Myocyte (in vitro differentiated cells): ENCODE measurements at places on chromosomes 4 and X. TPM values are rescaled to one million over a fixed set of nuclear protein-coding genes. Genes with fewer than 3 reads are reported as not detected.

- no peak for DNase-seq
Observed at GRCh38 chr4:82773057-82773456, 25.5 kb downstream of the SCD5 start.

DNA sequence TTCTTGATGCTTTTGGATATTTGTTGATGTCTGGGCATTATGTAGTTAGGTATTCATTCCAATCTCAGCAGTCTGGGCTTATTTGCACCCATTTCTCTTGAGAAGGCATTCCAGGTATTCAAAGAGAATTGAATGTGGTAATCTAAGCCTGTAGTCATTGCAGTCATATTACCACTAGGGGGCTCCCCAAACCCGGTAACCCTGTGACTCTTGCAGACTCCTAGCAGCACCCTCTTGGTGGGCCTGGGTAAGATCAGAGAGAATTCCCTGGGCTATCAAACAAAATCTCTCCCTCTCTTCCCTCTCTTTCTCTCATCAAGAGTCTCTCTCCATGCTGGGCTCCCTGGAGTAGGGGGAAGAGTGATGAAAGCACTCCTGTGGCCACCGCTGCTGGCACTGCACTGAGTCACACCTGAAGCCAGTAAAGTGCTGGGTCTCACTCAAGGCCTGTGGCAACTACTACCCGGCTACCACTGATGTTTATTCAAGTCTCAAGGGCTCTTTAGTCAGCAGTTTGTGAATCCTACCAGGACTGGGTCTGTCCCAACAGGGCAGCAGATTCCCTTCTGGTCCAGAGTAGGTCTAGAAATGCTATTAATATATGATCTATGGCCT lies 187.7 kb upstream of the NUDT10 start:
- DNase-seq = no peak

- DNase-seq = no peak
Observed at GRCh38 chr4:110250023-110250387, 51.6 kb upstream of the ELOVL6 start.

DNA sequence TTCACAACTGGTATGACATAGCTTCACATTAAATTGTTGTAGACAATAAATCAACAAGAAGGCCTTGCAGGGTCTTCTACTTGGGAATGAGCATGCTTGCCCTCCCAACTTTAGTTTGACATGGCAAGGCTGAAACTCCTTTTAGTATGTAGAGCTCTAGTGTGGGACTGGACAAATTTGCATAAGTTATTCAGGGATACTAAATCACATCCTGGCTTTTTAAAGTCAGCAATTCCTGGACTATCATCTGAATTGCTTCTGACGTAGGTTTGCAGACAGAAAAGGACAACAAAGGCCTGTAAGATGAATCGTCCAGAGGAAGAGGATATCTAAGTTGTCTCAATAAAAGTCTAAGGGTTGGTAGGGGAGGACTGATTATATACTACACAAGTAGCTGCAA lies 123.0 kb upstream of the MAGEB16 start:
- DNase-seq = no peak

DNA sequence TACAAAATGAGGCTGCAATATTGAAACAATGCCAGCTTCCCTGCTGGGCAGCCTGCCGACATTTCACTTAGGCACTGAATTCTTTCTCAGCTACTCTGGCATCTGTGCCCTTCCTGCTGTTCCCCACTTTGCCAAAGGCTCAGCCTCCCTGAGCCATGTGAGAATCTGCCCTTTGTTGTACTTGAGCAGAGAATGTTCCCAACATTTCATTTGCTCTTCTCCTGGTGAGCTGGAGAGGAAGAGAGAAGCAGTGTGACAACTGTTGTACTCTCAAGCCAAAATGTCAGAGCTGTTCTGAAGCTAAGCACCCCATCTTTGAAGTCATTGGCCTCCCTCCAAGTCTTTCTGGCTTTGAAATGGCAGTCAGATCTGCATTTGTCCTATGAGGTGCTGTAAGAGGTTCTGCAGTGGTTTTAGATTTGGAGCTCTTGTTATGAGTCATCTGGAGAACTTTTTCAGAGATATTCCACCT lies 32.5 kb downstream of the LANCL3 start:
- DNase-seq = peak; percentile 13

MID2 gene
- 5.4 and 8.5 TPM in 2 replicates for total RNA-seq

GRCh38 chr4:119314356-119314755 lies 7.6 kb downstream of the FABP2 start:
- peak; percentile 65 for DNase-seq

GRCh38 chrX:111443946-111444345 lies 32.0 kb upstream of the DCX start:
- DNase-seq = no peak

DNA sequence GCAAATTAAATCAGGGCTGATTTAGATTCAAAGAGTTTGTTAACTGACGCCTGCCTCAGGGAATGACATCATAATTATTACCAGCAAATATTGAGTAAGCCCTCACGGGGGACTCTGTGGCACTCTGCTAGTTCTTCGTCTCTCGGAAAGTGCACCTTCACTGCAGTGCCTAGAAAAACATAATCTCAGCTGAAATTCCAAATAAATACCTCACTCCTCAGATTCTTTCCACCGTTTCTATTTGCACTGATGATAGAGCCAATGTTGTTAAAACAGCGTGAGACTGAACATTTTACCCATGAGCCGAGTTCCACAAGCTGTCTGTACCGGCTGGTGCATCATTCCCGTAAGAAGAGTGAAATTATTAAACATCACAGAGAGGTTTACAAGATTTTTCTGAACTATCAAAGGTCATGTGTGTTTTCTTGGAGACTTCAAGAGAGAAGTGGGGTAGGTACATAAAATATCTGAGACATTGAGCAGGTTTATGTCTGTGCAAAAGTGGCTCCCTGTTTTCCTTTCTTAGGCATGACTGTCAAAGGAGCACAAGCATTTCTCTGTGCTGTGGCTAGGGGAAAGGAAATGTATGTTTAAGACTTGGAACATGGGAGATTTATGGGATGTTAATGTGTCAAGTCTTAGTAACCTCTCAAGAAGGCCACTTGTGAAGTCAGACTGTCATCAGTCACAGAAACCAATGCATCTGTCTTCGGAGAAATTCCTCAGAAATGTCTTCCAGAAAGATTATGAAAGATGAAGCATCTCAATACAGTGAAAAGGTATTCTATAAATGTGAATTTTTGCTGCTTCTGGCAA lies 119.6 kb downstream of the CBLL2 start:
- DNase-seq = no peak

ABLIM2 gene
- total RNA-seq = 4.0 and 5.6 TPM in 2 replicates

RTL5 gene
- total RNA-seq = 1.1 and 1.7 TPM in 2 replicates
